Activated CD4-positive, alpha-beta T cell treated with anti-CD3 and anti-CD28 coated beads for 36 hours (primary cell): ENCODE measurements at places on chromosomes 6 and 20.

DNA sequence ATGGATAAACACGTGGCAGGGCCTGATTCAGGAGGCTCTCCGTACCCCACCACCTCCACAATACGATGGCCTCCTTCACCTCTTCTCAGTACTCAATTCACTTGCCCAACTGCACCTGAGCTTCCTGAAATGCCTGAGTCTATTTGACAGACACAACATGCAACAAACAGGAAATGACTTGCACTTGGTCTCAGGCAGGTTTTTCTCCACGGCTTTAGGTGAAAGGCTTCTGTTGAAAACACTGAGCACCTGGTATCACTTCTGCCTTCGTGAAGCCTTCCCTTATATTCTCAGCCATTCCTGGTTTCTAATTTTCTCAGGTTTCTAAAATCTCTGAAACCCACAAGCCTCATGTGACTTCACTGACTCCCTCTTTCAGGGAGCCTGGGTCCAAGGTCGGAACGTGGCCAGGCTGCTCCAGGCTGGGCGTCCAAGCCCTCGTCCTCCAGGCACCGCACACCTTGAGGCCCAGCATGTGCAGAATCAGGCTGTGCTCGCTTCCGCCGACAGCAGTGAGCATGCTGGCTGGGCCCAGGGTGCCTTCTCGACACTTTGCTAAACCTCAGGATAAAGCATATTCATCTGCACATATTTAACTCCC lies 34.7 kb downstream of the TAF4 start:
- peak; percentile 56 for DNase-seq

DNA sequence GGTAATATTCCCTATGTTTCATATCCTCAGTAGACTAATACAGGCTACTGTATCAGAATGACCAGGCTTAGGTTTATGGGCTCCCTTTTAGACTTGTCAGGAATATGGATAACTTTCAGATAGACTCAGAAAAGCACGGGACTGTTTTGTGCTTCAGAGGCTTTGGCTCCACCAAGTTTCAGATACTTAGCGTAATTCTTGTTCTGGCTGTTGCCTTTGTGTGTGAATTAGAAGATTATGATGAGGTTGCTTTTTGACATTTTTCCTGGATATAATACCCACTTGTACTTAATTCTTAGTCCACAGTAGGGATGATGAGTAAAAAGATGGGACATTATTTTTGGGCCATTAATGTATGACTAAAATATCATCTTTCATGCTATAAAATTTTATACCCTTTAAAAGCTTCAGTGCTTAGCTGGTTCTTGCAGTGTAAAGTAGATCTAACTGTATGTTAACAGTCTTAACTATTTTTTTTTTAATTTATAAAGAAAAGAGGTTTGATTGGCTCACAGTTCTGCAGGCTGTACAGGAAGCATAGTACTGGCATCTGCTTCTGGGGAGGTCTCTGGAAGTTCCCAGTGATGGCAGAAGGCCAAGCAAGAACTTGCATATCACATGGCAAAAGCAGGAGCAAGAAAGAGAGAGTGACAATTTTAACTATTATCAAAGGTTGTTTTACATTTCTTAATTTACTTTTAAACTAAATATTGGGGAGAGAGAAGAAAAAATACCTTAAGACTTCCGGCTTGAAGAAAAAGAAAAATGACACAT lies 120.7 kb downstream of the ZFAND3 start:
- no peak for DNase-seq

GRCh38 chr6:76888351-76888750 lies 574.9 kb downstream of the HTR1B start:
- DNase-seq, result no peak

DNA sequence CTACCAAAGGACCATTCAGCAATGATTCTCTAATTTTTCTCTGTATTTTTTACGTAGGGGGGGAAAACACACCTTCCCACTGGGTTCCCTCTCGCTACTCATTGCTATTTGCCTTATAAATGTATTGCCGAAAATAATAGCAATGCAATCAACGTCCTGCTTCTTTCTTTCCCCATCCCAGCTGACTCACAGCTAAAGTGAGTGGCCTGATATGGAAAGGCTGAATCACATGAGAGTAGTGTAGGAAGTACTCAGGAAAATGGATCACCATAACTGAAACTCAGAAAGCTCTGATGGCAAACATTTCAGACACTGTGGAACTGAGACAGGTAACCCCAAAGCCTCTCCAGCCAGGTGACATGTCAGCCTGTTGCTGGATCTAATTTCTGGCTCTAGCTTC lies 49.3 kb upstream of the SRPK1 start:
- no peak for DNase-seq

DNA sequence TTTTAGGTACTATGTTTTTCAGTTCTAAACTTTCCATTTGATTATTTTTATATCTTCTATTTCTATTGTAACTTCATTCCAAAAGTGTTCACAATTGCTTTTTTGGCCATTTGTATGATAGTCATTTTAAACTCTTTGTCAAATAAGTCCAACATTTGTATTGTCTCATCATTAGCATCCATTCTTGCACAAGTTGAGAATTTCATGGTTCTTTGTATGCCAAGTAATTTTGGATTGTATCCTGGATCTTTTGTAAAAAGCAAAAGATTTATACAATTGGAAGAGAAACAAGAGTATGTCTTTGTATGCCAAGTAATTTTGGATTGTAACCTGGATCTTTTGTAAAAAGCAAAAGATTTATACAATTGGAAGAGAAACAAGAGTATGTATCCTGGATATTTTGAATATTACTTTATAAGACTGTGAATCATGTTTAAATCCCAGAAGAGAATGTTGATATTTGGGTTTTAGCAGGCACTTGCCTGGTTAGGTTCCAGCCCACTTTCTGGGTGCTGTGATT lies 36.9 kb upstream of the NT5E start:
- DNase-seq, result no peak

- DNase-seq, result no peak
These were observed 213.5 kb downstream of the MANEA start for GRCh38 chr6:95790787-95791186.

DNA sequence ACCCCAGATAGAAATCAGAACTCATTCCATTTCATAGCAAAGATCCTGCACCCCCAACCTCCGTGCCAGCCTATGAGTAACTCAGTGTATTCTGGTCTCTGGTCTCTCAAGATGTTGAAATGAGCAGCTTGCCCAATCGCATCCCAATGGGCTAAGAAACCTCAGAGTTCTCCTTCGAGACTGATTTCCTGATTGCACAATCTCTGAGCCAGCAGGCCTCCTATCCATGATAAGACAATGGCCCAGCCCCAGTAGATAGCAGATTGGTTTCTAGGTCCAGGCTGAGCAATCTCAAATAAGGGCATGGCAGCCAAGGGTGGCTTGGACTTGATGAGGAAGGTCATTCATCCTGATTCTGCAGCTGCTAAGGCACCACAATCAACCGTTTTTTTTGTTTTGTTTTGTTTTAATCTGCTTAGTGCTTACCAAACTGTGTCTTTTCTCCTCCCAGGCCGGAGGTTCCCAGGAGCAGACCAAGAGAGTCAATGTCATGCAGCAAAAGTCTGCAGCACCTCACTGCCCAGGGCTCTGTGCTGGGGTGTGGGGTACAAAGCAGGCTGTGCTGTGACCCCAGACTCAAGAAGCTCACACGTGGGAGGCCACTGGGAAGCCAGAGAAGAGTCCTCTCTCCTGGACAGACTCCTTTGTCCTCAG lies 125.1 kb upstream of the NXT1 start:
- no peak for DNase-seq

DNA sequence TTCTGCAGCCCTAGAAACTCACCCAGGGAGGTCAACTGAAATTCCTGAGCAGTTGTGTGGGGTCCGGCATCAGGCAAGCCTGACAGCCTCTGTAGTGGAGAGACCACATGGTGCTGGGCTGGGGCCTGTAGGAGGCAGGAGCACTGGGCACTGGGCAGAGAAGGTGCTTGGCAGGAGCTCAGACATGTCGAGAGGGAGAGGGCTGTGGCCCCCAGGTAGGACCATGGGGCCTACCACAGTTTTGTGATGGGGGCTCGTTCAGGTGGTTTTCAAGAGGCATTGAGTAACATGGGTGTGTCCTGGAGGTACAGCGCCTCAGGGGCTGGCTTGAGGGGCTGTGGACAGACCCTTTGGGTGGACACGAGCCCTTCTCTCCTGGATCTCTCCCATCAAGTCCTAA lies 15.9 kb downstream of the SLC22A23 start:
- DNase-seq, result no peak

DNA sequence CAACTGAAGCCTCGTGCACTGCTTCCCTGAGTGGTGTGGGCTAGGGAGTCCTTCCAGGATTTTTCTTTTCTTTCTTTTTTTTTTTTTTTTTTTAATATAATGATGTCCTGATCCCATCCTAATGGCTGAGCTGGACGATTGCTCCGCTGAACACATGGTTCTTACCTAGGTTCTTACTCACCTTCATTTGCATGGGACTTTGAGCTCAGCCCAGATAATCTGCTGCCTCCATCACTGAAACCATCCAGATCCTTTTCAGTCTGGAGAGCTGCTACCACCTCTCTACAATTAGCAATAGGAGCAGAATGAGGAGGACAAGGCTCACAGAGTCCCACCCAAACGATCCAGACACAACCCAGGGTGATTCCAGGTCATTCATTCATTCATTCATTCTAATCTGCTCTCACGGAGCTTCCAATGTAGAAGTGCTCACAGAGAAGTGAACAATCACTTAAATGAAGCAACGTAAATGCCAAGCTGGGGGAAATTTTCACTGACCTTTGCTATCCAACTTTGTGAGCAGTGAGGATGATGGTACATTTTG lies 246.3 kb upstream of the RREB1 start:
- no peak for DNase-seq

DNA sequence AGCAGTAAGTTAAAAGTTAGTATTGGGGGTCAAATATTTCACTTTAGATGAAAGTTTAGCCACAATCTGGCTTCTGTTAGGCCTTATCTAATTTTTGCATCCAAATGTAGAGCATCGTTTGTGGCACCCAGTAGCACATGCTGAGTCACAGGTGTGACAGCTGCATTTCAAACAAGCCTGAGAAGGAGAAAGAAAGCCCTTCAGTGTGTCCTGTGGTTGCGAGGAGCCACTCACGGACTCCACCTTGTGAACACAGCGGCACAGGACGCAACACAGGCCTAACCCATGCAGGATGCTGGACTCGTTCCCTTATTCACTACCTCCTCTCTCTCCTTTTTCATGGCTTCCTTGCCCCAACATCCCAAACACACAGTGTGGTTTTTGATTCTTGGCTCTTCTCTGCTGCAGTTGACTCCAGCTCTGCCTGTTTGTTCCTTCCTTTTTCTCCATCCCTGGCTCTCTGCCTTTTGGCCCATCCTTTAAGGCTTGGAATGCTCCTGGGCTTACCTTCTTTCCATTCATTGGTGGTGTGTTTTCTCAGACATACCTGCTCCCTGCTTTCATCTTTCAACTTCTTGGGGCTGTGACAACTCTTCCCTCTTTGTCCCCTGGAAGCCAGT lies 124.2 kb downstream of the SLC16A10 start:
- DNase-seq, result no peak

- no peak for DNase-seq
These were observed 1.9 kb downstream of the MCCD1 start for GRCh38 chr6:31530659-31531058.

- DNase-seq, result no peak
These were observed 89.8 kb upstream of the ADTRP start for GRCh38 chr6:11868392-11868791.

- DNase-seq, result no peak
These were observed 363.9 kb downstream of the DHX35 start for GRCh38 chr20:39326050-39326449.

- no peak for DNase-seq
These were observed 57.1 kb downstream of the ITCH start for GRCh38 chr20:34420146-34420545.

- DNase-seq, result no peak
These were observed 884.5 kb upstream of the GJE1 start for GRCh38 chr6:141248021-141248799.

- DNase-seq, result no peak
These were observed 152.8 kb upstream of the KCNG1 start for GRCh38 chr20:51175724-51176123.

DNA sequence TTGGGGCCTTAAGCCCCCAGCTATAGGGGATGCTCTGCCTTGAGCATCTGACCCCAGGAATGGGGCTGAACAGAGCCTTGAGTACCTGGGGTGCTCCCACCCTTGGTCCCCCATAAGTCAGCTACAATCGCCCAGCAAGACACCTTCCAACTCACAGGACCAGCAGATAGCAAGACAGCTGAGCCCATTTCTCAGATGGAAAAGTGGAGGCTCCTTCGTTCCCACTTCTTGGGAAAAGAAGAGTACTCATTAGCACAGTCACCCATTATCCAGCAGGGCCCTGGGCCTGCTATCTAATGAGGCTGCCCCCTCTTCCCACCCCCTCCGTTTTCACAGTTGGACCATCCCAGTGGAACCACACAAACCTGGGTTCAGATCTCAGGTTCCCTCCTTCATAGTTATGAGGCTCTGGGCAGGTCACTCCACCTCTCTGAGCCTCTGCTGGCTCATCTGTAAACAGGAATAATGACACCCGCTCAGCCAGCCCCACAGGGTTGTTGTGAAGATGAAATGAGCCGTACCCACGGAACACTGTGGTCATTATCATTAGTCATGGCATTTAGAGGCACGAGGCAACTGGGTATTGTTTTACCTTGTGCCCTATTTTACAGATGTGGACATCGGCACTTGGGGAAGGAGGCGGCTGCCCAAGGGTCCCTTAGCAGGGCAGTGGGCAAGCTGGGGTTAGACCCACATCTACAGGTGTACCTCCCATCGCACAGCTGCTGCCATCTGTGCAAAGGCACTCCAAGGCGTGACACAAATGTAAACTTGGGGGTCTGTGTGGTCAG lies 4.5 kb downstream of the LPIN3 start:
- no peak for DNase-seq

GRCh38 chr6:48087448-48087847 lies 23.5 kb downstream of the PTCHD4 start:
- DNase-seq, result no peak

DNA sequence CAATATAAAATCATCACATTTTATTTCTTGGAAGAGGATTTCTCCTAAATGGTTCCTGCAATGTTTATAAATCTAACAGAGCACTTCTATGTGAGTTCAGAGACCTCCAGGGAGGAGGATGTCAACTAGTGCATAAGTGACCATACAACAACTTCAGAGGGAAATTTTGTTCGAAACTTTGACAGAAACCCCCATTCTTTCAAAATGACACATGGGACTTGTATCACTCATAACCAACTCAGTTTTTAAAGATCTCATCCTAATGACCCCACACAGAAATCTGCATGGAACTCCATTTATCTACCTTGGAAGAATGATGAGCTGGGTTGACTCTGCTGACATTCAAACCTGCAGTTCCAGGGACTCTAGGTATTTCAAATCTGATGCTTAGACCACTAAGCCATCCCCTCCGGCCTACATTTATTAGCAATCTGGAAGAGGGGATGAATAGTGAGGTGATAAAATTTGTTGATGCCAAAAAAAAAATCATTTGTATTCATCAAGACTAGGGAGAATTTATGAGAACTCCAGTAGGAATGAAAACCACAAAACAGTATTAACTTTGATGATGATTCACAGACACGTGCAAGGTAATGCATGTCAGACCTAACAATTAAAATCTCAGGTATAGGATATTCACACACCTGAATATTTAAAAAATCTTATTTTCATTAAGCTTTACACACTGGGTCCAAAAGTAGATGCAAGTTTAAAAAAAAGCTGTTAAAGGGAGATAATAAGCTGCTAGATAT lies 153.0 kb downstream of the REV3L start:
- DNase-seq, result no peak
